AG20443 (cell line): ENCODE measurements at places on chromosomes 4 and X.
A peak's percentile ranks its signal among the peaks of the same experiment; 100 is the strongest.

DNA sequence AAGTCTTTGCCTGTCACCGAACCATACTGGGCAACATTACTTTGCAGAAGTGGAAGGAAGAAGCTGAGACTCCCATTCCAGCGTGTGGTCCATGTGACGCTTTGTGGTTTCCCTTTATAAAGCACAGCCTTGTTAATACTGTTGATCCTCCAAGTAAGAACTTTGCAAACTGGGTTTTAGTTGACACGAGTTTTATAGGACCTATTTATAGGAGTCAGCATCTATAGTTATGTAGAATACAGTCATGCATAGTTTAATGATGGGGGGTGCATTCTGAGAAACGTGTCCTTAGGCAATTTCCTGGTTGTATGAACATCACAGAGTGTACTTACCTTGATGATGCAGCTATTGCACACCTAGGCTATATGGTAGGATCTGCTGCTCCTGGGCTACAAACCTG, 1879.4 kb upstream of the TENM3 start:
- no peak for DNase-seq

DNA sequence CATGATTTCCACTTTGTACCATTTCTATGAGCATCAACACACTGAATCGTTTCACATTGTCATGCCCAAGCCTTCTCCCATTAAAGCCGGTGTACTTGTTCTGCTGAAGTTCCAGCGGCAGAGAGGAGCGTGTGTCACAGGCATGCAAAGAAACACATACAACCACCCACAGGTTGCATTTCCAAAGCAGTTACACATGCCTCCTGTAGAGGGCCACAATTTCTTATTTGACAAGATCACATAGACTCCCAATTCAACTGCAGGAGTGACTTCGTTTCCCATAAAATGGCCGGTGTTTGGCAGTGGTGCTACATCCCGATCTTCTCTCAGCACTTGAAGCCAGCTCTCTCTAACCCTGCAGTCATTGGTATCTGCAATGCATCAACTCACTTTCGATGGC, 992.6 kb downstream of the NLGN4X start:
- DNase-seq = no peak

DNA sequence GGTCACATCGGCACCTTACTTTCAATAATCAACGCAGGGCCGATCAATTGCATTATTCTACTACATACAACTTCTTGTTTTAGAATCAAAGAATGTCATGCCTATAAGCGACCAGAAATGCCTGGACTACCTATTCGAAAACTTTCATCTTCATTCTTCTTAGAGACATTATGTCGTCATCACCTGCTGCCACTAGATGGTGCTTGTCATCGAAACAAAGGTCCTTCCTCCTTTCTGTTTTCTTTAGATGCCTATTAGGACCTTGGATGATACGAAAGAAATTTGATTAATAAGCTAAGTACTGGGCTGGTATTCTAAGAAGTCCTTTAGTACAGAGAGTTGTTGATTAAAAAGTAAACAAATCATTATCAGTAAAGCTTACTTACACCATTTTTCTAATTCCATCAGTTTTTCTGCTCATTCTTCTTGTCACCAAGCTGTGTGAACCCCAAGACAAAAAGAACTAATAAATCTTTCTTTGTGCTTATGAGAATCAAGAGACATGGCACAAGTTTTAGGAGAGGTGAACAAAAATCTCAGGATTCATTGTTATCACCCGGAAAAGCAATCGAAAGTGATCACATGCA, 154.5 kb upstream of the SLC4A4 start:
- DNase-seq = peak; percentile 47

GRCh38 chr4:57109847-57110639, at the start of gene IGFBP7:
IGFBP7 (minus strand) TSS chr4:57110385; CDS start chr4:57110351, 34 bp downstream.
- peak; percentile 95 for DNase-seq

- DNase-seq = peak; percentile 94
Observed at GRCh38 chrX:153724252-153725038, at the start of the genes ABCD1 and BCAP31. ABCD1 (plus strand) TSS chrX:153724856; CDS start chrX:153725267, 411 bp downstream. BCAP31 (minus strand) TSS chrX:153724387; CDS start chrX:153723244, 1,143 bp downstream.

DNA sequence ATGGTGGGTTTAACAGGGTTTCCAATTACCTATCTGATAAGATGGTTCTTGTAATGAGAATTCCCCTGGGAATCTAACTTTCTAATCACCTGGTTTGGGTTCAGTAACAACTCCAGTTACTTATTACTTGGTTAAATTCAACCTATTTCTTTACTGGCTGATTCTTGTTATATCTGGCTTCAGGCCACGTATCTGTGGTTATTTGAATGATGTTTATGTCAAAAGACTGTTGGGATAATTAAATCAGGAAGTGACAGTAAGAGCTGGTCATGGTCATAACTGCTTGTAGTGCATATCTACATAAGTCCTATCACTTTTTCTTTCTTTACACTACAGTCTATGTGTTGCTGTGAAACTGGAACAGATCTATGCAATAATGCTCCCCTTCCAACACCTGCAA, 108.1 kb downstream of the MID1 start:
- DNase-seq = no peak

DNA sequence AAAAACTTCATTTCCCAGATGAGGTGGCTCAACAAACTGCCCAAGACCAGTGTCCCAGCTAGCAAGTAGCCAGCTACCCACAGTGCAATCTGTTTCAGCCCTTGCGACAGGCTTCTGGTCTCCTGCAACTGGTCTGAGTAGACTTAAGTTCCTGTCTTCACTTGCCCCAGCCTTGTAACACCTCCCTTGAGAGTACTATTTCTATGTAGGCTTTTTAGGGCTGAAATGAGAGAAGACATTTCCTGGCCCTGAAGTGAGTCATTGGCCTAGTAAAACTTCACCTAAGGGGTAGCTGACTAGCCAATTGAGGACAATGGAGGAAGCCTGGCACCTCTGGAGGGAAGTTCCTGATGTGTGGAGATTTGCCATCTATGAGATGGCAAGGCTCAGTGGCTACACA, 80.1 kb upstream of the STIM2 start:
- no peak for DNase-seq

- DNase-seq = no peak
Observed at GRCh38 chr4:116688536-116688935, 396.8 kb downstream of the TRAM1L1 start.

GRCh38 chr4:48944756-48945241, 38.2 kb upstream of the OCIAD2 start:
- DNase-seq = no peak

DNA sequence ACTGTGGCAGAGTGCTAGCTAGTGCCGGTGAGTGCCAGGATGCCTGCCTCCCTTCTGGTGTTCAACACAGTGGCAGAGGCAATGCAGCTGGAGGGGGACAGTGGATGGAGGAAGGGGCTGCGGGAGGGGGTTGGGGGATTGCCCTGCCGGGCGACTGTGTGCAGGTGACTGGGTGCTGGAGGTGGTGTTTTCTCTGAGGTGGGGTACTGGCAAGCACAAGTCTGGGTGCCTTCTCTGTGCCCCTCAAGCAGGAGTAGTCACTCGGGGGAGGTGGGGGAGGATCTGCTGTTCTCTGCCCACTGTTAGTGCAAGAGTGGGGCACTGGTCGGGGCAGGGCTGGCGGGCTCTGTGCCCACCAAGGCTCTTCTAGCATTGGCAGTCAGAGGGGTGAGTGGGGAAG, 10.3 kb upstream of the P2RY10 start:
- DNase-seq = no peak

DNA sequence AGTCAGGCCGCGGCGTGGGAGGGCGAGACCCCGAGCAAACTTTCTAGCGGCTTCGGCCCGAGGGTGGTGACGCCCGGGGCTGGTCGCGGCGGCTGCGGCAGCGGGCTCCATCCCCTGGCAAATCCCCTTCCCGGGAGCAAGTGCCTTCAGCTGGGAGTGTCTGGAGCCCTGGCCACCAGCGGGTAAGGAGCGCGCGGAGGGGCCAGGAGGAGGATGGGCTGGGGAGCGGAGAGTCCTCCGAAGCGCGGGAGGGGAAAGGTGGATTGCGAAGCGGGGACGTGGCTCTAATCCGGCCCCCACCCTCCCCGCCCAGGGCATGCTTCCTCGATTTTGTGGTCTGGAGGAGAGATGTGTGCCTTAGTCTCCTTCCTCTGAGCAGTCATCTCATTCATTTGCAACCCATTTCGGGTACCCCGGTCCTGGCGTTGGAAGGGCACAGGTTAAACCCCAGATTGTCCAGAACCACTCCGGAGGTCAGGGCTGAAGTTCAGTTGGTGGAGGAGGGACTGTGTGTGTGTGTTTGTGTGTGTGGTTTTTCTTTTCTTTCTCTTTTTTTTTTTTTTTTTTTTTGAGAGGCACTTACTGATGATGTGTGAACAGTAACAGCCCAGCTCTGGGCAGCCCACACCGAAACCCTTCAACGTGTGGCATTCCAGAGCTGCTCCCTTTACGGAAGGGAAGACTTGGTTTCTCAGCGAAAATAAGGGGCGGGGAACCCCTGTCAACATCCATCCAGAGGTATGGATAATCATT, 516 bp downstream of the SGMS2 start:
- DNase-seq = peak; percentile 73

DNA sequence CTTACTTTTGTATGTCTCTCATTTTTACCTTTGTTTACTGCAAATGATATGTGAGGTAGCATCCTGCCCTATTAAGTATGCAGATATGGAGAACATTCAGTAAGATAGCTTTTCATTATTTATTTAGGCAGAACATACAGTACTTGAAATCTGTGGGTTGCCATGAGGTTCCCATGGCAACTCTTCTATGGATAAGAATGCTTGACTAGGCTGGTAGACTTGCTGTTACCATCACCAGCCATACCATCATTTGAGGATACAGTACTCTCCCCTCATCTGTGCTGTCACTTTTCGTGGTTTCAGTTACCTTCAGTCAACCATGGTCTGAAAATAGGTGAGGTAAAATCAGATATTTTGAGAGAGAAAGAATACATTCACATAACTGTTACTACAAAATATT, 56.7 kb downstream of the NAF1 start:
- DNase-seq = no peak

DNA sequence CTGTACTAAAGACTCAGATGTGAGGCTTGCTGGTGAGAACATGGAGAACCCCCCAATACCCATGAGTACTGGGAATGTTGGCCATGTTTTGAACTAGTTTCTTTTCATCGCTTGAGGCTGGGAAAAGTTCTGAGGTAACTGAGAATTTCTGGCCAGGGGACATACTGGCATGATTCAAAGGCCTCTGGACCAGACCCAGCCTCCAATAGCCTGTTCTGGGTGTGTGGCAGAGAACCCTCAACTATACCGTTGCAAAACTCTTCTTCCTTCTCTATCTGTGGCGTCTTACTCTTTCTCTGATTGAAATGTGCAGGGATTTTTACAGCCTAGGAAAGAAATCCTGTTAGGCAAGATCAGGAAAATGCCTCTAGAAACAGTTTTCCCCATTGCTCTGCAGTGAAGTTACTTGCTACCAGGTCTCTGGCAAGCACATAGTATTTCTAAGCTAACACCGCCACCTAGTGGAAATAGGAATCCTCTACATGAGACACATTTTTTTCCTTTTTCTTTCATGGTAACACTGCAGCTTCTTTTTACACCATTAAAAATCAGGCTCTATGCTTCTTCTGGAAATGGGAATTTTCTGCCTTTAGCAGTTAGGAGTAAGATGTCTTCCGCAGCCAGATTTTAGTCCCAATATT, 170.7 kb upstream of the ZCCHC13 start:
- peak; percentile 62 for DNase-seq

DNA sequence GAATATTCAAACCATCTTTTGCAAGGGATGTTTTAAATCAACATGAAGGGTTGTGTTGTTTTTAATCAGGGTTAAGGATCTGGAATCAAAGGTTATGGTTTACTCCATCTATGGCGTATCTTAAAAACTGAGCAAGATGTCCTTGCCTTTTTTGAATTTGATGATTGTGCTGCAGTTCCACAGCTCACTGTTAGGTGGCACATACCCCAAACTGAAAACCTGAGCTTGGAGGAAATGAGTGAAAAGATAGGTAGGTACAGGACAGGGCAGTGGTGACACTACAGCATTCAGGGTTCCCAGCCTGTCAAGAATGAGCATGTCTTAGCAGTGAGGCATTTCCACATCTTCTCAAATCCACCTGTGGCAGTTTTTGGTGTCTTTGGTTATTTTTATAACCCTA, 13.1 kb upstream of the EOLA1 start:
- DNase-seq = peak; percentile 20

- DNase-seq = no peak
Observed at GRCh38 chr4:3107271-3107670, 32.8 kb downstream of the HTT start.

DNA sequence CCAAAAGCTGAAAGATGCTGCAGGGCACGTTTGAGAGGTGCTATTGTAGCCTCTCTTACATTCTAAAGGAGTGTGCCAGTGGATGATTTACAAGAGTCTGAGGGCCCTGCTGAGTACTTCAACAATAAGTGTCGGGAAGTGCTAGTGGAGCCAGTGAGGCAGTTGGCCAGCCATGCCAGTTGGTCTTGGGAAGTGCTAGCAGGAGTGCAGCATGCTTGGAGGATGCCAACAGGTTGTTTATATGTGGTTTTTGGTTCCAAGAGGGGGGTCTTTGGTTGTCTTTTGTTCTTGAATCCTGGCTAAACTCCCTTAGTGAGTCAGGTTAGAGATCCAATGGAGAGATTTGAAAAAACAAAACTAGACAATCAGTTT, 335.3 kb downstream of the PABPC4L start:
- DNase-seq = no peak

- no peak for DNase-seq
Observed at GRCh38 chr4:183242291-183242690, 77.8 kb downstream of the CLDN22 start.

- DNase-seq = no peak
Observed at GRCh38 chr4:79164907-79165610, 160.8 kb downstream of the NAA11 start.

GRCh38 chrX:155695419-155695818, 82.7 kb upstream of the TMLHE start:
- DNase-seq = no peak

GRCh38 chrX:148923631-148924030, 423.2 kb downstream of the AFF2 start:
- no peak for DNase-seq

DNA sequence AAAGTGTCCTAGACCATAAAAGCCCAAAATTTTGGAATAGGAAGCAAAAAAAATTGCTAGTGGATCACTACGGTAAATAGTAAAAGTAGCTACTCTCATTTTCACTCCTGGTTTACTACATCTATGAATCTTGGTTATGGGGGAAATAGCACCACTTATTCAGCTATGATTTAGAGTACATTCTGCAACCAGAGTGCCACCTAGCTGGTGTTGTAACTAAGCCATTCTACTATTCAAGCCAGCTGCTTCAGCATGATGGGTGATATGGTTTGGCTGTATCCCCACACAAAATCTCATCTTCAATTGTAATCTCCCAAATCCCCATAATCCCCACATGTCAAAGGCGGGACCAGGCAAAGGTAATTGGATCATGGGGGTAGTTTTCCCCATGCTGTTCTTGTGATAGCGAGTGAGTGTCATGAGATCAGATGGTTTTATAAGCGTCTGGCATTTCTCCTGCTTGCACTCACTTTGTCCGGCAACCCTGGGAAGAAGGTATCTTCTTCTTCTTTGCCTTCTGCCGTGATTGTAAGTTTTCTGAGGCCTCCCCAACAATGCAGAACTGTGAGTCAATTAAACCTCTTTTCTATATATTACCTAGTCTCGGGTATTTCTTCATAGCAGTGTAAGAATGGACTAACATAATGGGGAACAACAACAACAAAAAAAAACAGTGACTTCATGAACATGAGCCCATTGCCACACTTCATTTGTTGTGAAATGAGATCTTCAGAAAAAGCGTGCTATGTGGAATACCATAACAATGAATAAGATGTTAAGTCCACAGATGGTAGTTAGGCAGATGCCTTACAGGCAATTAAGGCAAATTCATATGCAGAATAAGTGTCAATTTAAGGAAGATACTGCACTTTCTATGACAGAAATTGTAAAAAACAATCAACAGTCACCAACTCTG, 280.1 kb downstream of the PABPC4L start:
- no peak for DNase-seq
